ENCODE measurements at places on chromosomes 2 and 18.

- no peak for DNase-seq
Observed at GRCh38 chr2:210540900-210541289, 15.5 kb upstream of the CPS1 start.

DNA sequence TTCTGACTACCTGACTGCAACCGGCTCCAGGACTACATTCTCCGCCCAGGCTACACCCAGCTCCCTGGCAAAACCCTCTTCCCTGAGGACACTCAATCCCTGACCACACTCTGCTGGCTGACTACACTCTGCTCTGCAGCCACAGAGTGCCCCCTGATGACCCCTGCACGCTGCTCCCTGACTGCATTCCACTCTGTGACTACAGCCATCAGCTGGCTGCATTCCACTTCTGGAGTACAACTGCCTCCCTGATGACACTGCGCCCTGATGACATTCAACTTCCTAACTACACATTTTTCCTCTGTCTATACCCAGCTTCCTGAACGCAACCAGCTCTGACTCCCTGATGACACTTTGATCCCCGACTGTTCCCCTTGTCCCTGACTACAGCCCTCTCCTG lies 71.3 kb upstream of the NRXN1 start:
- DNase-seq, result no peak

DNA sequence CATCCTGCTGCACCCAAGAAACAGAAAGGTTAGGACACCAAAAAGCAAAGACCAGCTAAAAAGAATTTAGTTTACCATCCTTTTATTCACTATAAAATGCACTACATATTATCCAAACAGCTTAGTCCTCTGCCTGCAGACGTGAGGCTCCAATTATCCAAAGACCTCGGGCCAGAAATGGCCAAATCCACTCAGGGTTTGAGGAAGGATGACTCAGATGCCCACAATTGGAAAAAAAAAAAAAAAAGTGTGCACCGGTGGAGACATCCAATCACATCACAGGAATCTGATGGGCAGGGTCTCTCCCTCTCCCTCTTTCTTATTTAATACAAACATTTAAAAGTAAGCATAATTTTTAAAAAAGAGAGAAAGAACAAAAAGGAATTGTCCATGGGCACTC lies 65.7 kb downstream of the TRABD2A start:
- DNase-seq, result no peak

- DNase-seq, result no peak
Observed at GRCh38 chr18:77137851-77138250, 5.3 kb upstream of the MBP start.

DNA sequence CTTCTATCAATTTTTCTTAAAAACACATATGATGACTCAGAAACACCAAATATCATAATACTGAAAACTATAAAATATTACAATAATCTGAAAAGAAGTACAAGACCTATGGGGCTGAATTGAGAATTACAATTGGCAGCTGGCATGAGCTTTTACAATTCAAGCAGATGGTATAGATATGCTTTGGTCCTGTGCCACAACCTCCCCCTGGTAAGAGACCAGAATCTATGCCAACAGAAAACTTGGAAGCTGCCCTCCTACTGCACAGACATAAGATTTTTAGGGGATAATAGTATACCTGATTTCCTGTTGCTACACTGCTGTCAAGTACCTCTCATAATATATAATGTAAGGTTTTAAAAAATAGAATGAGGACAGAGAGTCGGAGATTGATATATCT lies 46.8 kb upstream of the CDH7 start:
- DNase-seq, result no peak
